ENCODE measurements at places on chromosomes 11 and 22. TPM values are rescaled to one million over a fixed set of nuclear protein-coding genes. Genes with fewer than 3 reads are reported as not detected.
A peak's percentile ranks its signal among the peaks of the same experiment; 100 is the strongest.

The WNT11 gene
- 0.36 TPM for polyA plus RNA-seq

- DNase-seq, result peak; percentile 33
Measured at GRCh38 chr11:9120664-9121468, 29.5 kb upstream of the SCUBE2 start.

DNA sequence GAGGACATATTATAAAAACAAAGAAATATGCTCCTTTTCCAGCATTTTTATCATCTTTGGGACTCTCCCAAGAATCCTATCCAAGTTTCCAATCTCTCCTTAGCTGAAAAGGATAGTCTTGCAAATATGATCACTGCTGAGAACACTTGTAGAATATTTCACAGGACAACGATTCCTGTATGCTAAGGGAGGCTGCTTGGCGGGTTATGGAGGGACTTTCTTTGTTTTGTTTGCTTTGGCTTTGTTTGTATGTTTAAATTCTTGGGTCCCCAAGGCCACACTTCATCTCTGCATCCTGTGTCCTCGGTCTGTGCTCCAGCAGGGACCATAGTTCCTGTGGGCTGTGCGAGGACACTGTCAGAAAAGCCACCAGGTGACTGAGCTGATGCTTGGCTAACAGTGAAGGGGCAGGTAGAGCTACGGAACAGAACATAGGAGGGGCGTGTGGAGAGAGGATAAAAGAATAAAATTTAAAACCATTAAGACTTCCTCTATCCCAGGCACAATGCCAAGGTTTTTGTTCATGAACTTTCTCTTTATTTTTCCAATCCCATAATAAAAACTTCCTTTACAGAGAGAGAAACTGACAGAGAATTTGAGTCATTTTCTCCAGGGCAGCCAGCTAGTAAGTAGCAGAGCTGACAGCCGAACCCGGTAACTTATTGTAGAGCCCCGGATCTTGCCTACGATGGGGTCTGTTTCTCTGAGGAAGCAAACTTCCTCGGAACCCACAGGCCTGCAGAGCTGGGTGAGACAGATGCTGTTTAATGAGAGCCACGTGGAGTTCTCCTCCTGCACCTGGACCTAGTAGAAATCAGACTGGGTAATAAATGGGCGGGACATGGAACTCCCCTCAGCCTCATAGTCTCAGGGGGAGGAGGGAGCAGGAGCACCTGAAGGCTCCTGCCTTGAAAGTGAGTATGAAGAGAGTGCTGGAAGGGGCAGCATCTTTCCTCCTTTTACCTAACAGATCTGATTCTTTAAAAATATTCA, at the start of gene IZUMO1R:
TSS of gene IZUMO1R (plus strand) at position 615 of the 993 bp plus-strand sequence. CDS start 1,057 bp downstream, outside the sequence.
- DNase-seq, result no peak

GRCh38 chr11:65416841-65417701, 5.5 kb upstream of the NEAT1 start:
- no peak for DNase-seq

GRCh38 chr11:67463680-67464410, 5.2 kb downstream of the TMEM134 start:
- peak; percentile 91 for DNase-seq

- DNase-seq, result no peak
Measured at GRCh38 chr22:38082986-38083710, 836 bp downstream of the SLC16A8 start.

DNA sequence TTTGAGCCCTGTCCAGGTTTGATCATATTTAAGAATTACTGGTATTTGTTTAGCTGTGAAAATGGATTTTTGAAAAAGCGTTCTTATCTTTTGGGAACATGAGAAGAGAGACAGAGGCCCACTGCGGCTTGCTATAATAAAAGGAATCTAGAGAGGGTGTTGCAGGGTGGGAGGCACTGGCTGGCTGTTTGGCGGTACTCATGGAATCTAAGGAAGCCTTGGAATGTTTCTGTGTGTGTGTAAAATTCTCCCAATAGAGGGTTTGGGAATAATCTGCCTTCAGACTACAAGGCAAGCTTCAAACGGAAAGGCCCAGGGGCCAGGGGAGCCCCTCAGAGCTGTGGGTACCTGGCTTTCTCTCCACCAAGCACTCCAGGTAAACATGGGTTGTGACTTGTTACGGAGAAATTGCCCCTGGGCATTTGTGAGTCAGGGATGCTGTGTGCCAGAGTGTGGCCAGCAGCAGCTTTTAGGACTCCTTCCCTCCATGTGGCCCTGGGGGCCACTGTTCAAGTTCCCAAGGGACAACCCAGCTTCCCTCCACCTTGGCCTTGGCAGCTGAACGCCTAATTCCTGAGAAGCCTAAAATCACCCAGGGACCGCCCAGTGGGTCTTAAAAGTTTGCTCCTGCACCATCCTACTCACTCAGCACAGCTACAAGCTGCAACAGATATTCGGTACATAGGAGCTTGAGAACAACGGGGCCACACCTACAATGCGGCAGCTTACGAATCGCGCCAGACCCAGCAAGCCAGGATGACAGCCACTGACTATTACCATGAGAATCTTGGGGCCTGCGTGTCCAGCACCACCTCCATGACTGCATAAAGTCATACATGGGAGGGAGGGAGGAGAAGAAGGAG, 14.1 kb upstream of the SYT8 start:
- no peak for DNase-seq
